Stimulated activated CD8-positive, alpha-beta memory T cell treated with anti-CD3 and anti-CD28 coated beads, Interleukin-7, amount 100 ng/mL, for 4 hours (primary cell): ENCODE measurements at places on chromosomes 16 and 17.

DNA sequence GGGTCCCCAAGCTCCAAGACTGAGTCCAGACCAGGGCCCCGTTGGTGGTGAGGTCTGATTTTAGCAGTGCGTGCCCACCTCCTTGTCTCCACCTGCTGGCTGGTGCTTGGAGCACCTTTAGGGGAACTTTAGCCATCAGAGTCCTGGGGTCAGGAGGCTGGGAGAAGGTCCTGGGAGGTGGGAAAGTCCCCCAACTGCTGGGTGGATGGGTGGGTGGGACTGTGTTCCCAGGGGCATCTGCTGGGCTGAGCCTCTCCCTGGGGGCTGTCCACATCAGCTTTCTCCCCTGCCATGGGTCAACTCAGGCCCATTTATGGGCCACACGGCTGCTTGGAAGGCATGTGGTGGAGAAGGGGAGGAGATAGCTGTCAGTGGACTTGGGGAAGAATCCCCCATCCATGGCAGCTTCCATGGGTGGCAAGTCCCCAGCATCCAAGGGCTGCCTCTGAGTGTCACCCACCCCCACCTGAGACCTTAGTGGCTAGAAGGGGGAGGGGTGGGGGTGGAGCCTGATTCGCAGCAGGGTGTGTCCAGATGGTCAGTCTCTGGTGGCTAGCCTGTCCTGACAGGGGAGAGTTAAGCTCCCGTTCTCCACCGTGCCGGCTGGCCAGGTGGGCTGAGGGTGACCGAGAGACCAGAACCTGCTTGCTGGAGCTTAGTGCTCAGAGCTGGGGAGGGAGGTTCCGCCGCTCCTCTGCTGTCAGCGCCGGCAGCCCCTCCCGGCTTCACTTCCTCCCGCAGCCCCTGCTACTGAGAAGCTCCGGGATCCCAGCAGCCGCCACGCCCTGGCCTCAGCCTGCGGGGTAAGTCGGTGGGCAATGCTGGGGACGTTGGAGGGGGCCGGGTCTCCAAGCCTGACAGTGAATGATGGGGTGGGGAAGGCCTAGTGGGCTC lies at the start of gene TRPV2:
Gene TRPV2 (plus strand): TSS at position 541 of the 894 bp plus-strand sequence. CDS start 2,098 bp downstream, outside the sequence.
- no peak for DNase-seq

- DNase-seq: no peak
Observed at GRCh38 chr16:77238593-77238992, 39.4 kb downstream of the SYCE1L start.

DNA sequence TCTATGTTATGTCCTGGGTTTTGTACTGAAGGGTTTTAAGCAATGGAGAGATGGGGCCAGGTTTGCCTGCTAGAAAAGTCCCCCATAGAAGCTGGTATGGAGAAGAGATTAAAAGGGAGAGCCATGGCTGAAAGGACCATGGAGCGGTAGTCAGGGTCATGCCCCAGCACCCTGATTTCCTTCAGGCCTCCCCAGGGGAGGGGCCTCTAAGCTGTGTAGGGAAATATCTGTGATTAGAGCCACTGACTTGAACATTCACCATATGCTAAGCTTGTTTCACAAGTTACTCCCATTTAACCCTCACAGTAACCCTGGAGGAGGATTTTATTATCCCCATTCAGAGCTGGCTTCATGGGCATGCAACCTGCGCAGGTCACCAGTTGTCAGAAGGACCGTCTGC lies 3.8 kb upstream of the ATP2A3 start:
- no peak for DNase-seq

DNA sequence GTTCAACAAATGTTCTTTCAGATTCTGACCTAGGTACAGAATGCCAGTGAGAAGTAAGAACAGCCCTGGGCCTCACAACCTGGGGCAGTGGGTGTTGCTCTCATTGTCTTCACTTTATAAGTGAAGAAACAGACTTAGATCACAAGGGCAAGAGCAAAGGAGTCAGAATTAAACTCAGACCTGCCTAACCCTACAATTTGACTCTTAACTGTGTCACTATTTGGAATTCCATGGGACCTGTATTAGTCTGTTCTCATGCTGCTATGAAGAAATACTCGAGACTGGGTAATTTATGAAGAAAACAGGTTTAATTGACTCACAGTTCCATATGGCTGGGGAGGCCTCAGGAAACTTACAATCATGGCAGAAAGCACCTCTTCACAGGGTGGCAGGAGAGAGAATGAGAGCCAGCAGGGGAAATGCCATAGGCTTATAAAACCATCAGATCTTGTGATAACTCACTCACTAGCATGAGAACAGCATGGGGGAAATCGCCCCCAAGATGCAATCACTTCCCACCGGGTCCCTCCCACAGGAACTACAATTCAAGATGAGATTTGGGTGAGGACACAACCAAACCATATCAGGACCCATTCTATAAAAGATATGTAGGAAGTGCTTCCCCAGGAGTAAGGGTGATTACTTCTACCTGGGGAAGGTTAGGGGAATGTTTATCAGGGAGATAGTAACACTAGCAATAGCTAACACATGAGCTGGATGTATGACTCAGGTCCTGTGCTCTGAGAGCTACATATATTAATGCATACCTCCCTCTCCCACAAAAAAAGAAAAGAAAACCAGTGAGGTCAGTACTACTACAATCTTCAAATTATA lies 270.1 kb downstream of the SOX9 start:
- DNase-seq: no peak

- DNase-seq: no peak
Observed at GRCh38 chr16:50301626-50302471, 35.5 kb downstream of the ADCY7 start.

DNA sequence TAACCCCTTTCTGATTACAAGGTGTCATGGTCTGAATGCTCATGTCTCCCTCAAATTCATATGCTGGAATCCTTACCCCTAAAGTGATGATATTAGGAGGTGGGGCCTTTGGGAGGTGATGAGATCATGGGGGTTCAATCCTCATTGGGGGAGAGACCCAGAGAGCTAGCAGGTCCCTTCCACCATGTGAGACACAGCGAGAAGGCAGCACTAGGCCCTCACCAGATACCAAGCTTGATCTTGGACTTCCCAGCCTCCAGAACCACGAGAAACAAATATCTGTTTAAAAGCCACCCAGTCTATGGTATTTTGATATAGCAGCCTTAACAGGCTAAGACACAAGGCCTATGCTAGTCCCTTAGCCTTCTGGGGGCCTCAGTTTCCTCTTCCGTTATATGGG lies 45.9 kb downstream of the MYH11 start:
- no peak for DNase-seq

GRCh38 chr17:7463372-7463846 lies 16.0 kb downstream of the ZBTB4 start:
- no peak for DNase-seq

DNA sequence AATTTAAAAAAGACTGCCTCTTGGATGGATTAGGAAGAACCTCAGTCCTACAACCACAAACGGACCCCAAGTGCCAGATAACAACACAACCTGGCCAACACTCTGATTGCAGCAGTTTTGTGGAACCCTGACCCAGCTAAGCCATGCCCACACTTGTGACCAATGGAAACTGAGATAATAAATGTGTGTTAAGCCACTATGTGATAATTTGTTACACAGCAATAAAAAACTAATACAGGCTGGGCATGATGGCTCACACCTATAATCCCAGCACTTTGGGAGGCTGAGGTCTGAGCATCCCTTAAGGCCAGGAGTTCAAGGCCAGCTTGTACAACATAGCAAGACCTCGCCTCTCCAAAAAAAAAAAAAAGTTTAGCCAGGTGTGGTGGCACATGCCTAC lies 127.5 kb downstream of the BRIP1 start:
- no peak for DNase-seq

- DNase-seq: no peak
Observed at GRCh38 chr17:43456661-43457361, 27.0 kb upstream of the DHX8 start.

- DNase-seq: no peak
Observed at GRCh38 chr17:47762728-47763127, 29.7 kb downstream of the TBX21 start.

DNA sequence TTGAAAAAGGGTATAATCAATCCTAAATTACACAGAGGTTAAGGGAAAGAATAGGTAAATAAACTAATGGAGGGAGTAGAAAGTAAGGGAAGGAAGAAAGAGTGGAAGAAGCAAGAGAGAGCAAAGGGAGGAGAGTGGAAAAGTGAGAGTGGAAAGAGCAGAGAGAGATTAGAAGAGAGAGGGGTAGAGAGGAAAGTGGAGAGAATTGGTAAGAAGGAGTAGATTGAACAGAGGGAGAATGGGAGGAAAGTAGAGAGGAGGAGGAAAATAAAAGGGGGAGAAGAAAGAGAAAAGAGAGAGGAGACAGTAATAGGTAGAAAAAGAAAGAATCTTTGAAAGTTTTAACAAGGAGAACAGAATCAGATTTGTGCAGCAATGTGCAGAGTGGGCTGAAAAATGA lies 24.9 kb downstream of the TERB1 start:
- no peak for DNase-seq

- DNase-seq: no peak
Observed at GRCh38 chr17:50471009-50471905, 2.6 kb upstream of the CHAD start.

GRCh38 chr16:71537643-71538042 lies 11.4 kb downstream of the CHST4 start:
- DNase-seq: no peak

DNA sequence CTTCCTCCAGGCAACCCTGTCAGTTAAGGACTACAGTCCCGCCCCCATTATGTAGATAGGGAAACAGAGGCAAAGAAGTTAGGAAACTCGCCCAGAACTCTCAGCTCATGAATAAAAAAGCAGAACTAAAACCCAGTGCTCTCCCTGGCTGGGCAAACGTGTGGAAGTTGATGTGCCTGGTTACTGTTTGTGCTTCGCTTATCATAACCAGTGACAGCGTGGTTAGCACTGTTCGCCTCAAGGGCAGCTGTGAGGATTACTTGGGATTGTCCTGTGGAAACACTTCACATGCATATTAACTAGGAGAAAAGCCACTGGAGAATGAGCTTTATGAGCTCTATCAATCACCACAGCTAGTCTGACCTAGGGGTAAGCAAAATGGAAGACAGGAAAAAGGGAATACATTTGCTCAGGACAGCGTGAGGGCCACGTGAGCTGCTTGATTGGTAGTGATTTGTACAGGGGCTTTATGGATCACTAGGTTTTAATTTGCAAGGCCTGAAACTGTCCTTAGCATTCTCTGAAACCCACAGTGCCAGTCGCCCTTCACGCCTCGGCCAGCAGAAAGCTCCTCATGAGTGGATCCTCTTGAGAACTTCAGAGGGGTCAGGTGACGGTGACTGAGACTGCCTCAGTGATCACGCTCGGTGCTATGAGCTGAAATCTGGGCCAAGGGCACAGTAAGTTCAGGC lies 19.9 kb downstream of the CYB5D2 start:
- DNase-seq: no peak

DNA sequence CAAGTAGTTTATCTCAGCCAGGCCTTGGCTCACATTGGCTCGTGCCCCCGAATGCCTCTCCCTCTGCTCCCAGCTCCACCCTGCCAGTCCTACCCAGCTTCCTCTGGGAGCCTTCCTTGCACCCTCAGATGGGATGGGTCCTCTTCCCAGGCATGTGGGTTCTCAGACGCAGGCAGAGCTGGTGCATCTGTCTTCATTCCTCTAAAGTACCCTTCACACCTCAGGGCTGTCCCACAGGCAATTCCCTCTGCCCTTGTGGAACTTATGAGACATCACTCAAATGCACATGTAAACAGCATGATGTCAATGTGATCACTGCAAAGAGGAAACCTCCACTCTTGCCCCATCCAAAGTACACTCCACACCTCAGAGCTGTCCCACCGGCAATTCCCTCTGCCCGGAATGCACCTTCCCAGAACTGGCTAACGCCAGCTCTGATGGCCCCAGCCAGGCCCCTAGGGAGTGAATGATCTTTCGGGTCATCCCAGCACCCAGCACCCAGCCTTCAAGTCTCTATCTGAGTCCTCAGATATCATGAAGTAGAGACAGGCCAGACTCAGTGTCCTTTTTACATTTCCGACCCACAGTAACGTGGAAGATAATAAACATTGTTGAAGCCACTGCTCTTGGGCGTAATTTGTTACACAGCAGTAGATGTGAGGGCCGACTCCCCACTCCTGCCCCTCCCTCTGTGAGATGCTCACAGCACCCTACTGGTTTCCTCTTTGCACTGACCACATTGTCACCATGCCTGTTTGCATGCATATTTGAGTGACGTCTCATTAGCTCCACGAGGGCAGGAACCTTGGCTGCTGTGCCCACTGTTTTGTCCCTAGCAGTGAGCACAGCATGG lies 85.4 kb downstream of the N4BP1 start:
- no peak for DNase-seq

DNA sequence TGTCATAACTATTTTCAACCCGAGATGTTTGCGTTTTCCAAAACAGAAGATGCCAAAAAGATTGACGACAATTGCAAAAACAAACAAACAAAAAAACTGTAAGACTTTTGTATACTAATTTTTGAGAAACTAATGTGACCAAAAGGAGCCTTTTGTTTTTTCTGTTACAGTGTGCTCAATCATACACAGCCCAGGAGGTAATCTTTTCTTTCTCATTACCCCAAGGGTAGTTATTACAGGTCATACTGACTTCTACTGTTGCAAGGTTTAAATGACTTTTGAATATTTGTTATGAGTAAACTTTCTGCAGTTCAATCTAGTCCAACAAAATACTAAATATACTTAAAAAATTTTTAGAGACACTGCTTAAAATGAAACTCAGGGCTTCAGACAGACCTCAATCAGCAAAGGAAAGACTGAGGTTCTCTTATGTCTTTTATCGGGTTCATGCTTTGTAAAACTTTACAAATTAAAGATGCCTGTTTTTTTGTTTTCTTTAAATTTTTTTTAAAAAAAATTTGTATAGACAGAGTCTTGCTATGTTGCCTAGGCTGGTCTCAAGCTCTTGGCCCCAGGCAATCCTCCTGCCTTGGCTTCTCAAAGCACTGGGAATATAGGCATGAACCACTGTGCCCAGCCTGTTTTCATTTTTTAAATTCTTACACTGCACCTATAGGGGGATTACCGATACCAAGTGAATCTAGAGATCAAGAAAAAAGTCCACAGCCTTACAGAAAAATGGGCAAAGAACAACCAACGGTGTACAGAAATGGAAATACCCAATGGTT lies 47.6 kb downstream of the SPOP start:
- DNase-seq: no peak

- no peak for DNase-seq
Observed at GRCh38 chr17:17134957-17135333, 71.2 kb downstream of the PLD6 start.

DNA sequence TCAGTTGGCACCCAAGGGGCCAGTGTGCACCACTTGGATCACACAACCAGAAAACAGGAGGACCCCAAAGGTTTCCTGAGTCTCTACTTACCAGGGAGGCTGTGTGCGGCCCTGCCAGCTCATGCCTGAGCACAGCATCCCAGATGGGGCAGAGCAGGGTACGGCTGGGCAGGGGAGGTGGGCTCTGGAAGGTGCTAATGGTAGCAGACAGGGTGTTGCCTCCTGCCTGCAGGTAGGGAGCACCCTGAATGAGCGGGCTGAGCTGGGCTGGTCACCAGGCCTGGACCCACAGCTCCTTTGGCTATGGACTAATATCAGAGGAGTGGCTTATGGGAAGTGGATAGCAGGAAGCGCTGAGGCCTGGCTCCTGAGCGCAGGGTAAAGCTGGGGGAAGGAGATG lies 14.6 kb downstream of the RECQL5 start:
- DNase-seq: no peak

DNA sequence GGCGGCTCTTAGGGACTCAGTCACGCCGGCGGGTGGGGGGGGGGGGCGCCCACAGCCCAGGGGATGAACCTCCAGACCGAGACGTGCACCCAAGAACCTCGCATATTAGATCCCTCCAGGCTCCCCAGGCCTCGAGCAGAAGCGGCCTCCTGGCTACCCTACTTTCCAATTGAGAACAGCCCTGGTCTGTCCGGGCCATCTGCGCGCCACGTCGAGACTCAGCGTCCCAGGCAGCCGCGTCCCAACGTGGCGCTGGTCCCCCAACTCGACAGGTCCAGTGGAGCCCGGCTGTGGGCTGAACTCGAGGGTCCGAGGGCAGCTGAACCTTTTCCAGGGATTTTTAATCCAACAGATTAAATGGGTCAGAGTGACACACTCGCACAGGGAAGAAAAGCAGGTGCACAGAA lies 2.3 kb upstream of the IRX3 start:
- DNase-seq: no peak
